Ammon's horn (tissue), 1 donor: ENCODE measurements at places on chromosomes 6 and 20.
A peak's percentile ranks its signal among the peaks of the same experiment; 100 is the strongest.

- DNase-seq = no peak
These were observed 11.5 kb downstream of the IRF4 start for GRCh38 chr6:402901-403658.

- no peak for DNase-seq
These were observed 118.3 kb downstream of the PSMB1 start for GRCh38 chr6:170434821-170435155.

DNA sequence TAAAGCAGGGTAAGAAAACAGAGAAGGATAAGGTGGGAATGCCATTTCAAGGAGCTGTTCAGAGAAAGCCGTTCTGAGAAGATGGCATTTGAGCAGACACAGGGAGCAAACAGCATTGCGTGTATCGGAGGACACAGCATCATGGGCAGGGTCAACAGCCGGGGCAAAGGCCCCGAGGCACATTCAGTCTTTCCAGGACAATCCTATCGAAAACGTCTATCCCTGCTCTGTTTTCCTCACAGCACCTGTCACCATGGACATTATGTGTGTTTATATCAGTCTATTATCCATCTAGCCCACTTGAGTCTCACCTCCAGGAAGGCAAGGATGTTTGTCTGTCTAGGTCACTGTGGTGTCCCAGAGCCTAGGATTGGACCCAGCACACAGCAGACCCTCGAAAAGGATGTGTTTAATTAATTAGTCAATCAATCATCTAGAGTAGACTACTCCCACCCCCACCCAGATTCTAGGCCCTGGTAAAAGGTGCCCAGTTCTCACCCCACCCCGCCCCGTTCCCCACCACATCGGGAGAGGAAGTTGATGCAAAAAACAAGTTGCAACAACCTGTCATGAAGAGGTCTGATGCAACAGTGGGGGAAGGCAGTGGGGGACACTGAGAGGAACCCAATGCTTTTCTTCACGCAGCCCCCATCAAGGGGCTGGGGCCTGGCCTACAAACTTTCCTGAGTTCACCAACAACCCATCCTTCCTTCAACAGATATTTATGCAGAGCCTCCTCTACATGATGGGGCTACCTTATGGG lies 66.6 kb downstream of the PREX1 start:
- DNase-seq = peak; percentile 45

- no peak for DNase-seq
These were observed 19.2 kb upstream of the ZSCAN16 start for GRCh38 chr6:28105245-28105639.

- no peak for DNase-seq
These were observed 30.5 kb upstream of the XRN2 start for GRCh38 chr20:21272679-21273078.

- no peak for DNase-seq
These were observed 654 bp downstream of the TBC1D7 start for GRCh38 chr6:13327691-13328075.
